ENCODE measurements at places on chromosomes 4 and X.
A peak's percentile ranks its signal among the peaks of the same experiment; 100 is the strongest.

- no peak for DNase-seq
These were observed 85.9 kb downstream of the REPS2 start for GRCh38 chrX:17032351-17032750.

DNA sequence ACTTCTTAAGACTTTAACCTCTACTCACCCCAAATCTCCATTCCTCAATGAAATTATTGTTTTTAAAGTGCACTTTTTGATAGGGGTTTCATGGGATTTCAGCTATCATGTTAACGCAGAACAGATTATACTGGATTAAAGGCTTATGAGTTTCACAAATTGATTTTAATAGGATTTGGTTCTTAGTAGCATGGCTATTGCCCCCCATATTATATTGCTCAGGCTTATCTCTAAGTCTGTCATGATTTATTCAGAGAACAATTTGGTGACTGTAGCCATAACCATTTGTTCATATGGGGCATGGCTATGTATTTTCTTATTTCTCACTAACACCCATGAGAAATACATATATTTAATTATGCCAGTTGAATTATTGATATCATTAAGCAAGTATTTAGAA, 57.0 kb downstream of the MND1 start:
- DNase-seq: no peak

DNA sequence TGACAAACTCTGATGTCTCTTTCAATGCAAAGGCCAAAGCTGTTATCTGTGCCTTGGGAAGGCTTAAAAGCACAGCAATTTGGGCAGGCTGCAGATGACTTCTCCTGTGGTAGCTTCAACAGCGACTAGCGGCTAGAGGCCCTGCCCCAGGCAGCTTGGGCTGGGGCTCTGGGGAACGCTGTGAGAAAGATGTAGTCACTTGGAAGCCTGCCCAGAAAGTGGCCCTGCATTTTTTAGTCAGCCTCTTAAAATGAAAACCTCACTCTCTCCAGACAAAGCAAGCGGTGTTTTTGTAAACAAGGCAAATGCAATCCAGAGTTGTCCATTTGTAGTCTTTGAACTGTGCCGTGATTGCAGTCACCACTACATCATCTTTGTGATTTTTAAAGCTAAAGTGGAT, 27.5 kb downstream of the PCYT1B start:
- peak; percentile 7 for DNase-seq

GRCh38 chr4:41287005-41287404, 30.3 kb downstream of the UCHL1 start:
- DNase-seq: no peak

- no peak for DNase-seq
These were observed 79.0 kb downstream of the AFAP1 start for GRCh38 chr4:7860600-7861163.

GRCh38 chrX:57367649-57368048, 81.1 kb downstream of the FAAH2 start:
- no peak for DNase-seq

- DNase-seq: no peak
These were observed 81.7 kb downstream of the PCDH7 start for GRCh38 chr4:30801876-30802275.

GRCh38 chr4:7821245-7822136, 118.2 kb downstream of the AFAP1 start:
- no peak for DNase-seq

DNA sequence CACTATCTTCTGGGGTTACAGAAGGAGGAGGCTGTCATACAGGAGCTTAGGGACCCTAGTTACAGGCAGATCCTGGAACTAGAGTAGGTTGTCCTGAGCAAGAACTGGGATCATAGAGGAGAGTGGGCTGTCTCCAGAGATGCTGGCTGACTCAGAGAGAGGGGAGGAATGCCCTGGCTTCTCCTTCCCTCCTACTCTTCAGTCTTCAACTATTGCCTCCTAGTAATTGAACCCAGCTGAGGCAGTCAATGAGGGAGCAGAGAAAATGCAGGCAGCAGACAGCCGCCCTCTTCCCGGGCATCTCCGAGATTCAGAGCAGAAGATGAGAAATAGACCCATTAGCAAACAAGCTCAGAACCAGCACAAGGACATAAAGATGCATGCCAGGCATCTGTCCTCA, 118.3 kb upstream of the PDE5A start:
- no peak for DNase-seq

GRCh38 chr4:156974264-156974663, 2.7 kb upstream of the PDGFC start:
- no peak for DNase-seq

DNA sequence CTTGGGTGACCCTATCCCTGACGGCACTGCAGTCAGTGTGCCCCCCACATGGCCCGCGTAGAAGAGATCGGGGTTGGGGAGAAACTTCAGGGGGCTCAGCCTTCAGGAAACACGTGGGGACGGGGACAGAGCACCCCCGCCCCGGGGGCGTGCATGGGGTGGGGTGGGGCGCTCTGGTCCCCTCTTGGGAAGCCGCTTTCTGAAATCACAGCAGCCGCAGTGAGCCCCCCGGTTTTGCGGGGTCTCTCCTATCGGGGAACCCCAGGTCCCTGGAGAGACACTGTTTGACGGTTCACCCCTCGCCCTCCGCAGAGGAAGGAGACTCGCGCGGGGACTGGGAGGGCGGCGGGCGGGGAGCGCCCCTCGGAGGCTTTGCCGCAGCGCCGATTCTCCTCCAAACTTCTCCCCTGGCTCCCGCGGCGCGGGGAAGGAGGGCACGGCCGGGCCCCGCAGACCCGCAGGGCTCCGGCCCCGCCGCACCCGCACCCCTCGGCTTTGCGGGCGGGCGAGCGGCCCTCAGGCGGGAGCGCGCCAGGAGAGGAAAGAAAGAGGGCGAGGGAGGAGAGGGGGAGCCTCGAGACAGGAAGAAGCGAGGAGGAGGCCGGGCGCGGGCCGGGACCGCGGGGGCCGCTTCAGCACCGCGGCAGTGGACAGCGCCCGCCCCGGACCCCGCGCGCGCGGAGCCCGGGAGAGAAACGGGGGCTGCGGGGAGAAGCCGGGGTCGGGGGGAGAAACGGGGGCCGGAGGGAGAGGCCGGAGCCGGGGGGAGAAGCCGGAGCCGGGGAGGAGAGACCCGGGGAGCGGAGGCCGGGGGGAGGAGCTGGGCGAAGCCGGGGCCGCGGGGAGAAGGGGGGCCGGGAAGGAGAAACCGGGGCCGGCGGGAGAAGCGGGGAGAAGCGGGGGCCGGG, 612 bp downstream of the CPLX1 start:
- DNase-seq: no peak

DNA sequence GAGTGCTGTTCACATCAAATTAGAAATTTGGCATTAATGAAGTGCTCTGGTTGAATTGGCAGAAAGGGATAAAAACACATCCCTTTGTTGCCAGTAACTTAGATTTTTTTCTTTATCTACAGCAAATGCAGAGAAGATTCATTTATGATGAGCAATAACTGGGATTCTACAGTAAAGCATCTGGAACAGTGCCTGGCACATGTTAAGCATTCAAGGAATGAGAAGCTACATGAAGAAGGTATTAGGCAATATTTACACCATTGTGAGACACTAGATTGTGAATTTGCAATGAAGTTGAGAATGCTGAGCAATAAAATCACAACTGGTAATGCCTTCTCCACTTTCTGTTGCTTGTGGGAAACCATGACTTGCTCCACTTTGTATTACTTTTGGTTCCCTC, 33.5 kb downstream of the PCDH19 start:
- DNase-seq: no peak

DNA sequence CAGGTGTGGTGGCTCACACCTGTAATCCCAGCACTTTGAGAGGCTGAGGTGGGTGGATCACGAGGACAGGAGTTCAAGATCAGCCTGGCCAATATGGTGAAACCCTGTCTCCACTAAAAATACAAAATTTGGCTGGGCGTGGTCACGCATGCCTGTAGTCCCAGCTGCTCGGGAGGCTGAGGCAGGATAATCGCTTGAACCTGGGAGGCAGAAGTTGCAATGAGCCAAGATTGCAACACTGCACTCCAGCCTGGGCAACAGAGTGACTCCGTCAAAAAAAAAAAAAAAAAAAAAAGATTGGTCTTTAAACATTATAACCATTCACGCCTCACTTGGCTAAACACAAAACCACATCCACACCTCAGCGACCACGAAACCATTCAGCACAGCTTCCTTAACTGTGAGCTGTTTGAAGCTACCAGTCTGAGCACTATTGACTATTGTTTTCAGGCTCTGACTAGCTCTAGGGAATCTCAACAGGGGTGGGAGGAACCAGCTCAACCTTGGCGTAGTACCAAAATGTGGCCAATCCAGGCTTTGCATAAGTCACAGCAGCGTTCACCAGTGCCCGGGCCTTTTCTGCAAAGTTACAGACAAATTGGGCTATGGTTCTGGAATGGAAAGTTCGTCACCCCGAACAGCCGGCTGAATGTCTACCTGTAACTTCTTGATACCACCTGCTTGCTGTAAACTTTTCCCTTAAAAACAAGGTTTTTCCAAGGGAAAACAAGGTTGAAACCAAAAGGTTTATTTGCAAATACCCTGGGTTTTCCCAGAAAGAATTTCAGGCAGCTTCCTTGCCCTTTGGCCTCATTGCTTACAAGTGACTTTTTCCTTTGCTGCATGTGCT, 73.6 kb upstream of the DHX15 start:
- DNase-seq: no peak

GRCh38 chrX:2468261-2469195, 32.2 kb downstream of the DHRSX start:
- DNase-seq: no peak

- no peak for DNase-seq
These were observed 87.6 kb upstream of the SLC4A4 start for GRCh38 chr4:71251261-71251660.

DNA sequence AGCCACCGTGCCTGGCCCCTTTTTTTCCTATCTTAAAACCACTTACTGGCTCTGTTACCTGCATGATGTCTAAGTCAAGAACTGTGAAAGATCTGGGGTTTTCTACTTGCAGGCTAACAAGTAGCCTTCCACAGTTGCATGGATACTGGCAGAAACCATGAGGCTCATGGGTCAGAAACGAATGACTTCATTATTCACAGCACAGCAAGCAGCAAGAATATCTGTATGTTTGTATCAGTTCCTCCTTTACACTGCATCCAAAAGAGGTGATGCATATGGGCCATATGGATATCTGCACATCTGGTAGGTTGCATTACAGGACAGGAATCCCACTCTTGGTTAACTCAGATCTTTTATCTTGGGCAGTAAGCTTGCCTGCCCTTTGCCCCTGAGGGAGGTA, 154.9 kb upstream of the NUDT6 start:
- no peak for DNase-seq

- DNase-seq: no peak
These were observed 53.7 kb downstream of the PRKX start for GRCh38 chrX:3659761-3660160.

DNA sequence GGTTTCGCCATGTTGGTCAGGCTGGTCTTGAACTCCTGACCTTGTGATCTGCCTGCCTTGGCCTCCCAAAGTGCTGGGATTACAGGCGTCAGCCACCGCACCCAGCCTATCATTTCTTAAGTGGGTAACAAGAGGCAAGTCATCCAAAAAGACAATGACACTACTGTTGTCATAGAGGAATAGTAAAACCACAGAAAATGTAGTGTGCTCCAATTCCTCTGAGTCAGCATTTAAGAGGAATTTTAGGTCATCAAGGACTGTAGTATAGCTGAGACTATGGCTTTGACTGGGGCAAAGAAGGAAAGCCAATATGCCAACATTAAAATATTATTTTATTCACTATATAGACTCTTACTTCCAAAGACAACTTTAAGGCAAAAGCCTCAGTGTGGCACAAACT, 48.4 kb downstream of the ATP8A1 start:
- DNase-seq: no peak

DNA sequence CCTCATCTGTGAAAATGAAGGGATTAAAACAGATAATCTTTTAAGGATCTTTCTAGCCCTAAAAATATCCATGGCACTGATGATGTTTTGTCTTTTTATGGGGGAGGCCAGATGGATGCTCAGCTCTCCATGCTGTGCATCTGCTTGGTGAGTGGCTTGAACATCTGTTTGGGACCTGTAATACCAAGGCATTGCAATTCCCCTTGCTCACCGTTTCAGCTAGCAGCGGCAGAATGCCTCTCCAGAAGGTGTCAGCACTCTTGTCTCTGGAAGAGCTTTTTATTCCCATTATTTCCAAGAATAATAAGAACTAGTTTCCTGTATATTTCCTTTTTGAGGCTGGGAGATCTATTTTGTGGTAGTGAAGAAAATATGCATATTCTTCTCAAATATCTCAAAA, 151.9 kb upstream of the ANK2 start:
- no peak for DNase-seq

- no peak for DNase-seq
These were observed 68.3 kb upstream of the CHRDL1 start for GRCh38 chrX:110863883-110864282.

DNA sequence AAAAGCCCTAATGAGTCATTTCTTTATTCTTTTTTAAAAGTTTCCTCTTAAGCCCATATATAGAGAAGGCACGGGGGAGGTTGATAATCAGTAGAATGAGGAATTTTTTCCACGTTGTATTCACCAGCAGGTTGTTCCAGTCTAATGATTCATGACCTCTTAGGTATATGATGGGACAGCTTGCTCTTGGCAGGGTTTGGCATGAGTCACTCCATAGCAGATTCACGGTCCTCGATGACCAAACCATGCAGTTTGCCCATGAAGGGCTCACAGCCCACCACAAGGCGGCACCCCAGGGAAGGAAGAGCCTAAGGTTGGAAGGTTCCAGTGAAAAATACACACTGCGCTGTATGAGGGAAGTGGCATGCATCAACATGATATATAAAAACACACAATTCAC, 623.8 kb upstream of the DIPK2B start:
- DNase-seq: no peak

DNA sequence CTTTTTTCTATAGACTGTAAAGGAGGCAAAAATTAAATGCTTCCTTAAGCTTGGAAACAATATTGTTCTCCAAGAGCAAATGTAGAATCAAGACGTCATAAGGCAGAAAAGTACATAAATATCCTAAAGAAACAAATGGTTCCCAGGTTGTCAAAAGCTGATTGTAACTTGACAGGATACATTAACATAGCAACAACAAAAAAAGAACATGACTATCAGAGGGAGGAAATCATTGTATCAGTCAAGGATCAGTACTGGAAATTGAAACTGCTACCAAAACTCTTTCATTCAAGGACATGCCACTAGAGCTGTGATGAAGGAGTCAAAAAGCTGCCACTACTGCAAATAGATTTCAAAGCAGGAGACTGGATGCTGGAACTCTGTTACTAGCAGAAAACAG, 168.3 kb downstream of the BTC start:
- no peak for DNase-seq

GRCh38 chr4:16609170-16609758, 289.2 kb downstream of the LDB2 start:
- no peak for DNase-seq

GRCh38 chrX:23752740-23753415, 9.8 kb upstream of the ACOT9 start:
- DNase-seq: no peak

Measured in C1 segment of cervical spinal cord (tissue), 14 donors.